ENCODE measurements at places on chromosomes 11 and 22. TPM values are rescaled to one million over a fixed set of nuclear protein-coding genes. Genes with fewer than 3 reads are reported as not detected.

Gene CDC42EP1
- polyA plus RNA-seq: 21.6 TPM

DNA sequence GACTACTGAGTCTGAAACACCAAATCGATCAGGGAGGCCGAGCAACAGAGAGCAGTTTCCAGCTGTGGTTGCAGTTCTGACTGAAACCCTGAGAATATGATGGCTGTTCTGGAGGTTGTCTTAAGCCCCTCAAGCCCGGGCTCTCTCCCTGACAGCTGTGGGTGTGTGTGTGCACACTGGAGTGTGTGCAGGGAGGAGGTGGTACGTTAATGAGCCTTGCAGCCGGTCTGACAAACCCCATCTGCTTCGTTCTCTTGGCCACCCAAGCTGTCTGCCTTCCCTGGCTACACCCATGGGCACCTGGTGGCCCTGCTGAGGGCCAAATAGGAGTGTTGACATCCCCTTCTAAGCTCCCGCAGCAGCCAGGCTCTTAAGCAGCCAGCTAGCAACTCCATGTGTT is 189.8 kb downstream of the KIRREL3 start:
- DNase-seq: no peak

- peak; percentile 65 for DNase-seq
Observed at GRCh38 chr11:105609832-105610781, at the start of gene GRIA4. Gene GRIA4, plus strand, starts transcription at chr11:105610073. Its CDS starts 925 bp downstream, at chr11:105610998.

DNA sequence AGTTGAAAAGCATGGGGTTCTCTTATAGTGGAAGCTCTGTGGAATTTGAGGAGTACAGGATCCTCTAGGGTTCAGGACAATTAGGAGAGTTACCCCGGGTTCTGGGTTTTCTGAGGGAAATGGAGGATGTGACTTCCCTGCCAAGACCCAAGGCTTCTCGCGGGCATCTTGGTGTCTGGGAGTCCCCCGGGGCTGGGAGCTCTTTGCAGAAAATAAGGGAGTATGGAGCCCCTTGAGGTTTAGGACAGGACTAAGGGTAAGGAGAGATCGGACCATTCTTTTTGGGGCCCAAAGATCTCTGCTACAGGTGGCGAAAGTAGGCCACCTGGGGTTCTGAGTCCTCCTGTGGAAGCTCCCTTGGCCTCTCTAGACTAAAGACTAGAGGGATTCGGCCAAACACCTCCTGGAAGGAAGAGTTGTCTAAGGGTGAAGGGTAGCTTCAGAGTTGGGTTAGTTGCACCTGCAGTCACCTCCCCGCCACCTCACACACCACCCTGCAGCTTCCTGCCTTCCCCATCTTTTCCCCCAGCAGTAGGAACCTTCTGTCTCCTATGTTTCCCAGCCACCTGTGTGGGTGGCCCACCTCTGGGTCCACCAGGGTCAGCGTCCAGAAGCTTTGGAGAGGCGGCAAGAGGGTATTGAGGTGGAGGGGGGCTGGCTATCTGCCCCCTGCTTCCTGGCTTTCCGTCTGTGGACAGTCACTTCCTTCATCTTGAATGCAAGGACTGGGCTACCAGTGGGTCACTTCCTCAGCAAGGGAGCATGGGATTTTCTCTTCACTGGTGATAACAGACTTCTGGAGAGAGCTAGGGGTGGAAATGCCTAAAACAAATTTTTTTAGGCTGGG is 908 bp downstream of the LIMK2 start:
- no peak for DNase-seq

GRCh38 chr11:44746894-44747293 is 20.1 kb downstream of the TSPAN18 start:
- DNase-seq: no peak

- no peak for DNase-seq
Observed at GRCh38 chr11:32434356-32435151, 785 bp downstream of the WT1 start.

- peak; percentile 91 for DNase-seq
Observed at GRCh38 chr22:24325105-24325757, 54.6 kb downstream of the SPECC1L start.
